ENCODE measurements at places on chromosomes 3 and 15.

DNA sequence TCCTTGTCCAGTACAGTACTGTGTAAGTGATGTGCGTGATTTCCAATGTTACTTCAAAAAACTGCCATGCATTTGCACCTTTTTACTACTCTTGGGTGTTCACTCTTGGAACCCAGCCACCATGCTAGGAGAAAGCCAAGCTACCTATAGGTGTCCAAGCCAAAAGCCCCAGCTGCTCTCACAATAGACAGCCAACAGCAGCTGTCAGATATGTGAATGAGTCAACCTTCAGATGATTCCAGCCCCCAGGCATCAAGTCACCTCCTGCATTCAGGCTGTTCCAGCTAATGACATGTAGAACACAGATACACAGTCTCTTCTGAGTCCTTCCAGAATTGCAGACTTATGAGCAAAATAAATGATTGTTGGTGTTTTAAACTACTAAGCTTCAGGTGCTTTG is 417.7 kb upstream of the TGFBR2 start:
- no peak for DNase-seq

DNA sequence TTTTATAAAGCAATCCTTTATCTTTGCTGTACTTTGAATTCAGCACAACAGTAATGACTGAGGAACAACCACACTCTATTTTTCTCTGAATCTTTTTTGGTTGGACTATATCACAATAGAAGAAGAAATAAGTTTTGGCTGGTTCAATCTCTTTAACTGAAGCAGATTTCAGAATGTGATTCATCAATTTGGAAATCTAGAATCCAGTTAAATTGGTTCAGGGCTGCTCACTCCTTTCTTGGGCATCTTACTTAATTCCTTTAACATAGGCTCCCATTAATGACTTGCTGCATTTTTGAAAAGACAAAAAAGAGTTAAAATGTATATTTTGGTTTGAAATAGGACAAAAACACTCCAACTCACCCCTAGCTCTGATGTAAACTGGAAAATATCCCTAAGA is 688.3 kb upstream of the NECTIN3 start:
- no peak for DNase-seq

GRCh38 chr15:92636908-92637481 is 18.6 kb downstream of the FAM174B start:
- DNase-seq = no peak

DNA sequence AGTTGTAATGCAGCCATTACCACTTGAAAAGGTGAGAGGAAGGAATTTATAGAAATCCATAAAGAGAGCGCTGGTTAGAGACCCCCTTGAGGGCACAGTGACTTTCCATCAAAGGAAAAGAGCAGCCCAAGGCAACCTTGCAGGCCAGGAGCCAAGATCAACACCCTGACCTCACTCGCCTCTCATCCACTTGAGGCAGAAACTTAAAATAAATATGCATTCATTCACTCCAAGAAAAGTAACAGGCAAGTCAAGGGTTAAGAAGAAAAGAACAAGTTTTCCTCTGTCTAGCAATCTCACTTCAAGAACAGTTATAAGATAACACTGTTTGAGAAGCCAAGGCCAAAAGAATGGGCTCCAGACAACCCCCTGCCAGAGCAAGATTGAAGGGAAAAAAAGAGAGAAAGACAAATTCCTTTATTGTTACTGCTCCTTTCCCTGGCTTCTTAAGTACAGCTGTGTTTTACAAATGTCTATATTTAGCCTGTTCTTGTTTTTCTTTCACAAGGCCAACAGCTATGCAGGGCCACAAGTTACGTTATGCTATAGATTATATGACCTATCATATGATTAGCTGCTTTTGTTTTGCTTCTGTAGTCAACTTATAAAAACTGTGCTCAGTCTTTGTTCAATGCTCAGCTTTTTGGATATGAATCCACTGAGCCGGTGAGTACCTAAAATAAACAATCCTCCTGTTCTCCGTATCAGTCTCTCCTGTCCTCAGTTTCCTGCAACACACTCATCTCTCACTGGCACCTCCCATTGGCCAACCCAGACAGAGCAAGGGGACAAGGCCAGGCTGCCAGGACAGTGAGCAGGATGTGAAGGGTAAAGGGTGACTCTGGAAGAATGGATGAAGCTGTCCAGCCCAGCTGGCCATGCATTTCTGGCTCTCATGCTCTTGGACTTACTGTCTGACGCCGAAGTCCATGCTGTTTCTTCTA is 15.8 kb upstream of the SSUH2 start:
- DNase-seq = no peak

GRCh38 chr15:58665672-58666071 is 83.8 kb downstream of the ADAM10 start:
- no peak for DNase-seq

GRCh38 chr15:69468241-69469121 is 15.9 kb downstream of the RPLP1 start:
- DNase-seq = peak; percentile 63

DNA sequence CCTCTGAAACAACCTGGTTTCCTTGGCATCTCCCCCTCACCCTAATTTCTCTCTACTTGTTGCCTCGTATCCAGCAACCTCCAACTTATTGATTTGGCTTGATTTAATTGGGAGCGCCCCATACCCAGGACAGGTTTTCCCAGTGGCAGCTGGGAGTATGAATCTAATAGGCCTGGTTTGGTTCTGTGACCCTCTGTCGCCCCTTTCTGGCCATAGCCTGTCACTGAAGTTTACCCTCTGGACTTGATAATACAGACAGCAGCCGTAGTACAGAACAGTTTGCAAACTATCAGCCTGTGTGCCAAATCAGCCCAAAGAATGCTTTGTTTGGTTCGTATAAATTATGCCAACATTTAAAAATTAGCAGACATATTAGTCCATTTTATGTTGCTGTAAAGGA is 525.1 kb upstream of the GOLIM4 start:
- DNase-seq = peak; percentile 27

DNA sequence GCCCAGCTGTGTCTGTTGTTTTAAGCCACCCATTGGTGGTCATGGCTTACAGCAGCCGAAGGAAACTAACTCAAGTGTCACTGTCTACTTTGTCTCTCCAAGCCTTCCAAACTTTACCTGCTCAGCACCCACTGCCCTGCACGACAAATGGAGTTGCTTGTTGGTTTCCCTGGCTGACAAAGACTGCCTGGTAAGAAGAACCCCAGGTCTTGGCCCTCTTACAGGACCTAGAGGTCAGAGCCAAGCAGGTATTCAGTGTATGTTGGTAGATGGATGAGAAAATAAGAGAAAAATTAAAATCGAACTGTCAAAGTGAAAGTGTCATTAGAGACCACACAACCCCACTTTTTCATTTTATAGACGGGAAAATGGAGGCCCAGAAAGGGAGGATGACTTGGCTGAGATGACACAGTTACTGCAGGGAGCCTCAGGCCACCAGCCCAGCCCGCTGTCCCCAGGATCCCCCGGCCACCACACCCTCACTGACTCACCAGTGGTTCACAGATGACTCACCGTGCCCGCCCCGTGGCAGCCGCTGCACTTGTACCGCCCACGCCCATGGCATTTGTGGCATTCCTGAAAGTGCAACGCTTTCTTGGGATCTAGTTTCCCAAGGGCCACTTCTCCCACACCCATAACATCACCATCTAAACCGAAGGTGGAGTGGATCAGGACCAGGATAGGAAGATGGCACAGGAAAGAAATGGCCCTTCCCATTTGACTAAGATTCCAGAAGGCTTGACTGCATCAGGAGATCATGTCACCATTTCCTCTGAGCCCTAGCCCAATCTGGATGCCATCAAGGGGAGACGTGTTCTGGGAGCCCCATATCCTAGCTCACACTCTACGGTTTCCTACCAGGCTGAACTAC is 15.2 kb downstream of the SSUH2 start:
- DNase-seq = no peak

DNA sequence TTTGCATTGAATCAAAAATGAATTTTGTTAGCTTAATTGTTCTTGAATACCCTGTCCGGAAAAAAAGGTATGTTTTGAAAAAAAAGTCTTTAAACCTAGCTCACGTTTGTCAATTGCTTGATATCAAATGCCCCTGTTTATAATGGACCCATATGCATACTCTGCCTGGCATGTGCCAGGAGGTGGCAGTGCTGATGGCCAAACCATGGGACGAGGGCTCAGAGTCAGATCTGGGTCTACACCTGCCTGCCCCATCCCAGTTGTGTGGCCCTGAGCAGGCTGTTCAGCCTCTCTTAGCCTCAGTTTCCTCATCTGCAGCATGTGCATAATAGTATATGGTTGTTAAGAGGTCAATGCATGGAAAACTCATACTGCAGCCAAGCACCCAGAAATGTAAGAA is 38.8 kb downstream of the PRKCD start:
- no peak for DNase-seq

DNA sequence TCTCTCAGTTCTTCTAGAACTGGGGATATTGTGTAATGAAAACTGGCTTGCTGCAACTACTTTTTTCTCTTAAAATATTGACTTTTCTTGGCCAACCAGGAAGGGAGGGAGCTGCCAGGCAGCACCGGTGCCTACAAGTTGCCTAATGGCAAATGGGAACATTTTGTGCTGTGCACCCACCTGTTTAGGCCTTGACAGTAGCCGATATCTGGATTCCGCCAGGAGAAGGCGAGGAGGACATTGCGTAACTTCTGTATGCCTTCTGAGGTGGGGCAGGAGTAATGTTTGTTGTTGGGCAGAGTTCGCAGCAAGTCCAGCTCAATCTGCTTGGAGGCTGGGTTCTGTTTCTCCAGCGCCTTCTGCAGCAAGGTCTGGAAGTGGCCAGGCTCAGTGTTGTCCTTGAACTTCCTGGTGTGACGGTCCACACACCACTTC is 64.9 kb downstream of the TBC1D2B start:
- no peak for DNase-seq

GRCh38 chr3:187085021-187085666 is 54.2 kb downstream of the RPL39L start:
- DNase-seq = no peak

- DNase-seq = no peak
Measured at GRCh38 chr15:70569091-70569713, 194.2 kb downstream of the UACA start.

DNA sequence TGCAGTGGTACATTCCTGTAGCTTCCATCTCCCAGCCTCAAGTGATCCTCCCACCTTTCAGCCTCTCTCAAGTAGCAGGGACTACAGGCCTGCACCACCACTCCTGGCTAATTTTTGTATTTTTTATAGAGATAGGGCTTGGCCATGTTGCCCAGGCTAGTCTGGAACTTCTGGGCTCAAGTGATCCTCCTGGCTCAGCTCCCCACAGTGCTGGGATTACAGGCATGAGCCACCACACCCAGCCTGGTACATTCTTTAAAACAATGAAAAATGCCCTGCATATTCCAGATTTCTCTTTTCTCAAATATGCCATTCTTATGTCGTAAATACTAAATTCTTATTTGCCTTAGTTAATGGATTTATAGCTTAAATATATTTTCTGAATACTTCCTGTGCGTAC is 581.4 kb downstream of the MECOM start:
- DNase-seq = no peak

DNA sequence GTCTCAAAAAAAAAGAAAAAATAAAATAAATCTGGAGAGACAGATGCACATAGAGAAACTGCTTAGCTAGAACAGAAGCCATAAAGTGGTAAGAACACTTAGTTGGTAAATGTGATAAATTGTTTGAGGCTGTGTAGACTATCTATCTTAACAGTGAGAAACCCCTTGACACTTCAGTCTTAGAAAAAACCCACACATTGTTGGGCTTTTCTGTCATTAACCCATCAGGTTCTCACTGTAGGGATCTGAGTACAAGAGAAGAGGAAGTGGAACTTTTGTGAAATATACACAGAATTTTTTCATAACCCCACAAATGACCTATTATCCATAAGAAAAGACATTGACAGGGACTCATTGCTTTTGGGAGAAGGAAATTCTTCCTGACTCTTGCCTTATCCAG is 24.4 kb downstream of the TP63 start:
- no peak for DNase-seq

DNA sequence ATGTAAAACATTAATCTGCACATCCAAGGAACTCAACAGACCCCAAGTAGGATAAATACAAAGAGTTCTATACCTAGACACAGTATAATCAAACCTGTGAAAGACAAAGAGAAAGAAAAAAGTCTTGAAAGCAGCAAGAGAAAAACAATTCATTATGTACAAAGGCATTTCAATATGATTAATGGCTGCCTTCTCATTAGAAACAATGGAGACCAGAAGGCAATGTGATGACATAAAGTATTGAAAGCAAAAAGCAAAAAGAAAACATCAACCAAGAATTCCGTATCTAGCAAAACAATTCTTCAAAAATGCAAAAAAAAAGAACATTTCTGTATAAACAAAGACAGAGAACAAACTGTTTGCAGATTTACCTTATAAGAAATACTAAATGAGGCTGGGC is 81.1 kb downstream of the XXYLT1 start:
- DNase-seq = no peak

- DNase-seq = no peak
Measured at GRCh38 chr3:16507578-16508242, 5.8 kb downstream of the RFTN1 start.

DNA sequence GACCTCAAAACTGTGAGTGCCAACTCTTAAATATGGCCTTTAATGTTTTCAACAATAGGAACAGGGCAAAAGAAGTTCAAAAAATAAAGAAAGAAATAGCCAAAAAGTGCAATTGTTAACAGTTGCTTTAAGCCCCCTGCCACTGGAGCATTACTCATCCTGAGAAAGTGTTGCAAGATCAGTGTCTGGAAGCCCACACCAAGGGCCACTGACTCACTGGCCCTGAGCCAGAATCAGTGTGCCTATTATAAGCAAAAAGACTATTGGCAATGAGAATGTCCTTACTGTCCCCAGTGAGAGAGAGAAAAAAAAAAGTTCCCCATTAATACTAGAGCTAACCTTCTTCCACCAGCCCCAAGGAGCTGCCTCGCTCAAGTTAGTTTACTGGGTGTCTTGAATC is 480.1 kb upstream of the ZNF385D start:
- no peak for DNase-seq

DNA sequence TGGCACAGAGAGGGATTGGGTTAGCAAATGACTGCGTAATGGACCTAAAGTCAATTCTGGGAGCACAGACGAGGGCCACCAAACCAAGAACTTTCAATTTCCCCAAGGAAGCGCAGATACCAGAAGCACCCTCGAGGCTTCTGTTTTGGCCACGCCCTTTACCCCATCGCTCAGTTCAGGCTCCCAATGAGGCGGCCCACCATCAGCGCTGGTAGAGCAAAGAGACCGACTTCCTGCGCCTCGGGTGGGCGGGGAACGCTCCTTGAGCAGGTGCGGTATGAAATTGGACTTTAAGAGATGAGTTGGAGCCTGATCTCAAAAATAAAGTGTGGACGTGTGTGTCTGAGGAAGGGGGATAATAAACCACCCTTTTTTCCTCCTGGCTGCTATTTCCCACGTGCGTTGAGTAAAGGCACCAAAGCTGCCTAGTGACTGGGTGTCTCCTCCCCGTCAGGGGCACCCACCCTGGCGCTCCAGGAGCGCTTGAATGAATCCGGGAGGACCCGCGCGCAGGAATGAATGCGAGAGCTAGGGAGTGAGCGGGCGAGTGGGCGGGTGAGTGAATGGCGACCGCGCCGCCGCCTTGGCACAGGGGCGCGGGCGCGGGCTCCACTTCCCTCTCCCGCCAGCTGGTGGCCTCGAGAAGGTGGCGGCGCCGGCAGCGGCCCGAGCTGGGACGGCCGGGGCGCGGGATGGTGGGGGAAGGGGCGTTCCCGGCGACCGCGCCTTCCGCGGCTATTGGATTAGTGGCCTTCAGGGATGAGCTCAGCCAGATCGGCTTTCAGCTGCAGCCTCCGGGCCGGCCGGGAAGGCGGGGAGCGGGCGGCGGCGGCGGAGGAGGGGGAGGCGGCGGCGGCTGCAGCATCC is at the start of gene SPSB4:
Gene SPSB4, plus strand, starts transcription at position 772 of the 867 bp plus-strand sequence. CDS start 14,758 bp downstream, outside the sequence.
- peak; percentile 53 for DNase-seq
